Vagina (tissue), 2 donors: ENCODE measurements at places on chromosomes 11 and 22. TPM values are rescaled to one million over a fixed set of nuclear protein-coding genes. Genes with fewer than 3 reads are reported as not detected.

DNA sequence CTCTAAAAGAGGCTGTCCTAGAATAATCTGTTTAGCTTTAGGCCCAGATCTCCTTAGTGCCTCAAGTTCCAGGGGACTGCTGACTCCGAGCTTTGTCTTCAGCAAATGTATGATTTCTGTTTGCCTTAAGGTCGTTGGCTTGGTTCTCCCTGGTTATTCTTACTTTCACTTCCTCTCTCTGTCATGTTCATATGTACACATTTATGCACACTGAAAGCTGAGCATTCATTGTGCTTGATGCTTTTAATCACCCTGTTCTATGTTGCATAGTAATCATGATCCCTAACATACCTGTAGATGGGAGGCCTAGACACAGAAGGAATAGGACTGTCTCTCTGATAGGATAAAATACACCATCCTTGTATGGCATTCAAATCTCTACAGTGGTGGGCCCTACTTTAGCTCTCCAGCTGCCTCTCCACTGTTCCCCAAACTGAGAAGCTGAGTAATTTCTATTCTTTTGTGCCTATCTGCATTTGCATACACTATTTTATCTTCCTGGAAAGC is 7.2 kb downstream of the PPFIBP2 start:
- DNase-seq = no peak

The RGL4 gene
- total RNA-seq = not detected

DNA sequence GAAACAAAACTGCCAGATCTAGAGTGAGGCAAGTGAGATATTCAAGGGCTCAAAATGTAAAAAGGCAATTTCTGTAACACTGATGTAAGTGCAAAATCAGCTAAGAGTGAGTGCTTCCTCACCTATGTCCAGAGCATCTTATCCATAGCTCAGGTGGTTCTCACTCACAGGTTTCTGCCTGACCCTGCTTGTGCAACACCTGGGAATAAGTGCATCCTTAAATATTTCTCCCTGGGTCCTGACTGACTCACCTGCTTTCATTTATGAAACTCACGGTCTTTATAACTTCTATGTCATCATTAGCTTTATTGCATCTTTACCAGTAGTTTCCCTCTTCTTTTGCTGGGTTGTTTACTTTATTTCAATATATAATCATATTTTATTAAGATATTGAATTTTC is 260.6 kb downstream of the CNTN5 start:
- DNase-seq = no peak

DNA sequence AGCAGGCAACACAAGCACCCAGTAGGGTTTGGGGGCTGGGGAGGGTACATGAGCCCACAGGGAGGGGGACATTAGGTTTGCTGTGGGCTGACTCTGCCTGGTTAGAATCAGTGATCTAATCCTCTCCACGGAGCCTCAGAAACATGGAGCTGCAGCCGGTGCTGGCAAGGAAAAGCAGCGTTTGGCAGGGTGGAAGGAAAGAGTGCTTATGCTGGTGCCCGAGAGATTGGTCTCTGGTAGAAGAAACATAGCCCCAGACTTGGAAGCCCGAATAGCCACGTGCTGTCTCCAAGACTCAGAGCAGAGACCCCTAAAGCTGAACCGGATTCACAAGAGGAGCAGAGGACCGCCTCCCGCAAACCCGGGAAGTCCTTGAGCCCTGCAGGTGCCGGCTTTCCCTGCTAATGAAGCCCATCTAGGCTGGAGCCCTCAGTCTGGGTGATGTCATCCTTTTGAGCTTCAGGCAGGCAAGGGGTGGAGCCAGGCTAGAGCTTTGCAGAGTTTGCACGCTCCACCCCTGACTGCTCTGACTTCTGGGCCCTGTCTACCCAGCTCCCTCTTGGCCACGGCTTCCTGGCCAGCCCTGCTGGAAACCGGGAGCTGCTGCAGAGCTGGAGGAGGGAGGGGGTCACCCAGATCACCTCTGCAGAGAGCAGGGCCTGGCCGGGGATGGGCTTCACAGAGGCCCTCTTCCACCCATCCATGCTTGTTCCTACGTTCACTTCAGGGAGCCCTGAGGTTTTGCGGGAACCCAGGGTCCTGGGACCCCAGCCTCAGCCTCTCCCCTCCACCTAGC is 35.0 kb upstream of the JAM3 start:
- DNase-seq = no peak

The YPEL4 gene
- total RNA-seq = 2.7 TPM

The OR52E8 gene
- not detected for total RNA-seq

- no peak for DNase-seq
These were observed 339.8 kb upstream of the NARS2 start for GRCh38 chr11:78914503-78914902.

The CELSR1 gene
- total RNA-seq = 32.9 TPM

The MRGPRX4 gene
- not detected for total RNA-seq

GRCh38 chr11:71338801-71339395 is 86.5 kb upstream of the SHANK2 start:
- no peak for DNase-seq

- no peak for DNase-seq
These were observed 108.4 kb upstream of the GRAMD1B start for GRCh38 chr11:123321636-123322035.

GRCh38 chr11:61114913-61115312 is 12.6 kb downstream of the CD5 start:
- no peak for DNase-seq

DNA sequence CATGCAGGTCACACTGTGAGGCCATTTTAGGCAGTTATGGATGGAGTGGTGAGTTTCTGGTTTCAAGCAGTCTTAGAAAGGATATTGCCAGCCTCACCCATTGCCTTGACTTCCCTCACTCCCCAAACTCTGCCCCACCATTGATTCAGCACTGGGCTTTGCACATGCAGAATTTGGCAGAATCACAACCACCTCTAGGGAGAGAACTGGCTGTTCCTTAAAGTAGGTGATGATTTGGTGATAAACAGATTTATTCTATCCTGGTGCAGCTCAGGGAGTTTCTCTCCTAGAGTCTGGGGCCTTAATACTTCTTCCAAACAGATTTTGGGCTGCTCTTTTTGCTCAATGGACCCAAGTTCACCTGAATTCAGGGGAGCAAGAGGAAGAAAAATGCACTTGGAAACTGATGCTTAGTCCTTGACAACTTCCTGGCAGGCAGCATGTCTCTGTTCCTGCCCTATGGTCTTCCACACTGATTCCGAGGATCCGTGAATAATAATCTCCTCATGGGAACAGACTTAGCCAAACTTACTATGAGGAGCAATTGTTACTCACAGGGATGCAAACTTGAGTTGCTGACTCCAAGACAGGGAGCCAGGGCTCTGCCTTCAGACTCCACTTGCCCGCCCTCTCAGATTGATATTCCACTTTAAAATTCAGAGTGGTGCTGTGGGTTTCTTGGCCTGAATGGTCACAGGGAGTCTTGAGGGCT is 129.7 kb upstream of the PARVA start:
- DNase-seq = no peak

- DNase-seq = no peak
These were observed at the start of gene MDK for GRCh38 chr11:46381048-46381818. TSS of gene MDK (plus strand) at chr11:46381669. CDS start at chr11:46382058, 389 bp downstream.

- no peak for DNase-seq
These were observed 253.3 kb downstream of the BUD13 start for GRCh38 chr11:116519499-116519898.

The PIH1D2 gene
- 1.5 TPM for total RNA-seq

The SLC22A8 gene
- not detected for total RNA-seq

The CEP57 gene
- 43.2 TPM for total RNA-seq

- DNase-seq = no peak
These were observed 136.0 kb downstream of the SERGEF start for GRCh38 chr11:17876827-17877226.

The MAP6 gene
- total RNA-seq = 6.9 TPM

The ANO3 gene
- total RNA-seq = not detected

The OR10D3 gene
- not detected for total RNA-seq

GRCh38 chr22:27381552-27381951 is 420.0 kb downstream of the MN1 start:
- DNase-seq = no peak

- no peak for DNase-seq
These were observed 1.7 kb upstream of the CAVIN3 start for GRCh38 chr11:6321961-6322362.

The CDC45 gene
- 0.74 TPM for total RNA-seq

DNA sequence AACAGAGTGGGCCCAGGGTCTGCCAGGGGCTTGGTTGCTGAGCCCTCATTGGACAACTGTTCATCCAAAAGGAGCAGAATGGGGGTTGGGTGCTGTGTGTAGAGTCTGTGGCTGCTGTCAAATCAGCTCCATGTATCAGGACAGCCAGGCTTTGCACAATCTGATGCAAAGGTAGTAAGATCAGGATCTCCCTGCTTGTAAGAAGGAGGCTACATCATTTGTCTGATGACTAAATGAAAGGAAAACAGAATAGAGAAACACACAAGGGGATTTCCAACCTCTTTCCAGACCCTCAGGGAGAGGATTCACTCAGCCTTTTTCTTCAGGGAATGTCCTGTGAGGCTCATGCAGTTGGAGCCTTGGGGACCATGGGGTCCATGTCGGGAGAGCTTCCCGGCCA is 7.2 kb downstream of the MICAL2 start:
- DNase-seq = no peak

The CYB5R3 gene
- 174 TPM for total RNA-seq

DNA sequence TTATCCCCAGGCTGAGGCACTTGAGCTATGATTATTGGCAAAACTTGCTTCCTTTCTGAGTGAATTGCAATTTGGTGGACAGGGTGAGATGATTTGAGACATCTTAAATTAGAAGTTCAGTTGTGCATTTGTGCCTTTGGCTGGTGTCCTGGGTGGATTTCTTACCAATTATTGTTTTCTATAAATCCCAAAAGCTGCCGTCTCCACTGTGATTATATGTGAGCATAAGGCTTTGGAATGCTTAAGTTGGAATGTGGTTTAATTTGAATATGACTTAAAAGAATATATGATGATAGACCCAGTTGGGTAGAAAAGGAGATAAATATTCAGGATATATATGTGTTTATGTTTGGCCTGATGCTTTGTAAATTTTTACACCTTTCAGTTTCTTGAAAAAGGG is 70.0 kb downstream of the EXT2 start:
- DNase-seq = no peak

GRCh38 chr22:37121887-37122591 is 12.5 kb upstream of the TMPRSS6 start:
- DNase-seq = no peak

The GTSE1 gene
- total RNA-seq = 2.2 TPM

DNA sequence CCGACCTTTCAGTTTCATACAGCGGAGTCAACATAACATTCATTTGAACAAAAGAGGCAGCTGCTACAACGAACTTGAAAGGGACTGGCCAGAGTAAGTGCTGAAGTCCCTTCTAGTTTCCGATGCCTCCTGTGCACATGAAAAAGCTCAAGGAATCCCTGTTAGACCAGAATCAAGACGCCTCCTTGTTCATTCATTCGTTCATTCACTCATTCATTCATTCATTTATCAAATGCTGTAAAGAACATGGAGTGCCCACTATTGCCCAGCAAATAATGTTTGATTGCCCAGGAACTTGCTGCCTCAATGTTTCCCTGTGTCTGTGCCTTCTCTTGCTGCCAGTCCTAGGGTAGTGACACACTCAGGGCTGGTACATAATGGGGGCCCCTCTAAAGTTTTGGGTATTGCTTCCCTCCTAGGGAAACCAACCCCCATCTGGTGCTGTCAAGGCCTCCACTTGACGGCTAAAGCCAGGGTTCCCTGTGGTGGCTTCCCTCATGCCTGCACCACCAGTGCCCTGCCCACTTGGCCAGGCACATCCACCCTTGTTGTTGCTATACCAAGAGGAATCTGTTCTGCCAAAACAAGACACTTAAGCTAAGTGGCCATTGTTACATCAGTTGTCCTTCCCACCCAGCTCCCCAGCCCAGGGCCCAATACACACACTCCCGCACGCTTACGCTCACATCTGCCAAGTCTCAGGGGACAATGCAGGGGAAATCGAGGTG is 3.8 kb downstream of the TMPRSS13 start:
- no peak for DNase-seq

The ZNF408 gene
- total RNA-seq = 12.5 TPM

The MUC2 gene
- not detected for total RNA-seq

GRCh38 chr11:91265946-91266345 is 958.7 kb upstream of the FAT3 start:
- DNase-seq = no peak

The PGR gene
- 34.4 TPM for total RNA-seq

DNA sequence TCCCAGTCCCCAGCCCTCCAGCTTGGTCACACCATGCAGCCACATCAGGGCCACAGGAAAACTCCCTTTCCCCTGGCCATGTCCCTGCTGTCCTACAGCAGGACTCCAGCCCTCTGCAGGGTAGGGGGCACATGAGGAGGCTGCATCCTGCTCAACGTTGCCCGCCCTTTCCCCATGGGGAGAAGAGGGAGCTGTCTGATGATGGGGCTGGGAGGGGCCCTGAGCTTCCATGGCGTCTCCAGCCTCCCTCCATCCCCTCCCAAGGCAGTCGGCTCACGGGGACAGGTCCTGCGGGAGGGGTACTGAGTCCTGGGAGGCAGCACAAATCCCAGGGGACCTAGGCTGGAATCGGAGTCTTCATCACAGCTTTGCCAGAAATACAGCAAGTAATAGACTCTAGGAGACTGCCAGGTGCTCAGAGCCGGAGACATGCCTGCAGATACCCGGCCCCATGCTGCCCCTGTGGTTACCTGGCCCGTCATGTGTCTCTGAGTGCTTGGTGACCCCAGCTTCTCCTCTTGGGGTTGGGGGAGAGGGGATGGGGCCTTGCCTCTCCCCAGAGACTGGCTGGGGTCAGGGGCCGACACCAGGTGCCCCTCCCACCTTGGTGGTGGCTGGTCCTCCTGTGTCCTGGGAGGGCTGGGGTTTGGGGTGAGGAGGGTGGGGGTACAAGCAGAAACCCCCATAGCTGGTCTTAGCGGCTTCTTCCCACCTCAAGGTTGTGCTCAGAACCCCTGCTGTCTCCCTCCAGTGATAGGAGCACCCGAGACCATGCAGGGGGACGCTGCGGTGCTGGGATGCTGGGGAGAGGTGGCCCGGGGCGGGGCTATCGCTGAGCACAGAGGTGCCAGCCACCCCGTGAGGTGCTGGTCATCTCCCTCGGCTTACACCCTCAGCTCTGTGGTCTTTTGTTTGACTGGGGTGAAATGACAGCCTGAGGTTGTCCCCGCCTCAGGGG is 2.3 kb downstream of the MRGPRE start:
- no peak for DNase-seq

- DNase-seq = no peak
These were observed 6.7 kb downstream of the SLC25A18 start for GRCh38 chr22:17569971-17570511.

- DNase-seq = no peak
These were observed 61.5 kb downstream of the ENDOD1 start for GRCh38 chr11:95150956-95151684.
